ENCODE measurements at places on chromosomes 6 and 20.

DNA sequence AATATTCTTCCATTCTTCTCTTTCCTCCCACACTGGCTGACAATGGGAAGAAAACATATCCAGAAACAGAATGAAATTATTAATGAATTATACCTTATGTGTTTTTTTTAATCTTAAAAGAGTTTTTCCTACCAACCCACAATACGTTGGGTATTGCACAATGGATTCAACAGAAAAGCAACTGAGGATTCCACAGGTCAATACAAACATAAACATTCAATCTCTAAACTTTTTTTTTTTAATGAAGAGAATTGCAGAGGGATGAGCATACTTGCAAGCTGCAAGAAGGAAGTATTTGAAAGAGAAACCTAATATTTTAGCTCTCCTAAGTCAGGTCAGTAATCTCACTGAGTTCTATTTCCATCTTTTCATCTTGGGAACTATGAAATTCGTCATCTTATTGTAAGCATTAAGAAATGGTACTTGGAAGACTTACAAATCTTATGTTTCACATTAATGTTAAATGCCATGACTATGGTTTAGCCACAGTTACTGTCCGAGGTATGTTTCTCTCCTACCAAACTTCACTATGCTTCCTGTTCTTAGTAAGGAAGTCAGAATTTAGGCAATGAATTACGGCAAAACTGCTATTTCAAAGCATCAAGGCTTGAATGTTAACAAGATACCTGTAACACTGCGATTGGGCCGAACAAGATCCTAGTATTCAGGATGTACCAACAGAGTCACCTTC is 100.8 kb downstream of the HIVEP2 start:
- DNase-seq: no peak

DNA sequence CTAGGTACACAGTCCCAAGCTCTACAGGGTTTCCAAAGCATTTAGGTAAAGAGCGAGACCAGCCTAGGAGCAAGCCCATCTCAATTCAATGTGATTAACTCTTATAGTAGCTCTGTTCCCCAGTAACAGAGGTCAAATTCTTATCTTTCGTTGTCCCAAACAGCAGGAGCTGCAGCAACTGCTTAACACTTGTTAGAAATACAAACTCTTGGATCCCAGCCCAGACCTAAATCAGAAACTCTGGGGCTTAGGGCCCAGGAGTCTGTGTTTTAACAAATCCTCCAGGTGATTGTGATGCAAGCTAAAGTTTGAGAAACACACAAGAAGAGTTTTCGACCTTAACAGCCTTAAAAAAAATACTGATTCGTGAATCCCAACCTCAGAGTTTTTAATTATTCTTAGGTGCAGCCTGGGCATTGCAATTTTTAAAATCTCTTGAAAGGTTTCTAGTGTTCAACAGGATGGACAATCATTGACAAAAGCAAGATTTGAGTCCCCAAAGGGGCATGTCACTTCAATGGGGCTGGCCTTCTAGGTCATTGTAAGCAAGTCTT is 127.4 kb upstream of the HCRTR2 start:
- DNase-seq: no peak

- DNase-seq: no peak
Observed at GRCh38 chr20:3990716-3991115, 24.6 kb downstream of the RNF24 start.

DNA sequence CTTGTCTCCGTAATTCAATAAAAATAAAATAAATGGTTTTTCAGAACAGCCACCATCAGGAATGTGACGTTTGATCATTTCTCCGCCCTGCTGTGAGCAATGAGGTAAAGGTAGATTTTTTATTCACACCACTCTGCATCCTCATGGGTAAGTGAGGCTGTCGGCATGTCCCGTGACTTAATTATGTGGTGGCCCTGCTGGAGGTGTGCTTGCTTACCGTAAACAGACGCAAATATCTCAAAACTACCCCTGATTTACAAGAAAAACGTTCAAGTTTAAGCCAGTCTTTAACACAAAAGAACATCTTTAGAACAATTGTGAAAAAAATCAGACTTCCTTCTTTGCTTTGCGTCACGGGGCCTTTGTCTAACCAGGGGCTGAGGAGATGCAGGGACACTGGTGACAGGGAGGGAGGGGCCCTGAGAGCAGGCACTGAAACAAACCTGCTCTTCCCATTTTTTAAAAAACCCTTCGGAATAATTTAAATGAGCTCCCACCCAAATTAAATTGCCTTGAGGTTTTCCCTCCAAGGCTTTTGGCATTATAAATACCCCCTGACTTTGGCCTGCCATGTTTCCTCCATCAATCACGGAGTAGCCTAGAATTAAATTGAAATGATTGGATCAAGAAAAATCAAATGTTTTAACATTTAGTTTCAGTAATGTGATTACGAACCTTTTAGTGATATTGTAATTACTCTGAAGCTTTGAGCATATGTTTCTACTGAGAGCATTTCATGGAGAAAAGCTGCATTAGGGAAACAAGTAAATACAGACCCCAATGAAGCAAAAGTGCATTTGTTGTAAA is 13.4 kb downstream of the PRKN start:
- DNase-seq: no peak

- no peak for DNase-seq
Observed at GRCh38 chr20:22563062-22563965, 21.1 kb downstream of the FOXA2 start.

DNA sequence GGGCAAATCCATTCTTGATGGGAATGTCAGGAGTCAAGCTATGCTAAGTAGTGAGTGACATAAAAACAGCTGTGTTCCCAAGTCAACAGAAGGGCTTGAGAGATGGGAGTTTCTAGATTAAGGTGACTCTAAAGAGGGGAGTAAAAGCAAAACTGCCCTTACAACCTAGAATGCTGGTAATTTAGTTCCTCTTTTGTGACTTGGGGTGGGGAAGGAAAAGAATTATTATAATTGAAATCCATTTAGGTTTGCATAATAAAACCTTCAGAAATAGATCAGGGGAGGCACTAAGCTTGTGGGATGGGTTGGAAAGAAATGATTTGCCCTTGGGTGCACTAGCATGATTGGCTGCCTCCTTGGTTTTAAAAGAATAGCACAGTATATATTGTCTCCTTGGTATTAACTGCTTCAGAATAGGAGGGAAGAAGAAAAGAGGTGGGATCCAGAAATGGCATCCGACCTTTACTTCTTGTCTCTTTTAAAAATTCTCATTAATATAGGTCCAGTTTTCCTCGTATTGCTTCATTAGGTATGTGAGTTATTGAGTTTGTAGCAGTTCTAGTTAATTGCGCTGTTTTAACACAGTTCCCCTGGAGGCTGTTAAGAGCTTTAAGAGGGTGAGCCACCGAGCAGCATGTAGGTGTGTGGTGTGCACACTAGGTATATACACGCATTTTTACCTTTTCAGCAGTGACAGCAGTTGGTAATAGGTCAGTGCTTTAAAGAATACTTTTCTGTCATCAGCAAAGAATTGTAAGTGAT is 95.3 kb upstream of the VSTM2L start:
- no peak for DNase-seq

DNA sequence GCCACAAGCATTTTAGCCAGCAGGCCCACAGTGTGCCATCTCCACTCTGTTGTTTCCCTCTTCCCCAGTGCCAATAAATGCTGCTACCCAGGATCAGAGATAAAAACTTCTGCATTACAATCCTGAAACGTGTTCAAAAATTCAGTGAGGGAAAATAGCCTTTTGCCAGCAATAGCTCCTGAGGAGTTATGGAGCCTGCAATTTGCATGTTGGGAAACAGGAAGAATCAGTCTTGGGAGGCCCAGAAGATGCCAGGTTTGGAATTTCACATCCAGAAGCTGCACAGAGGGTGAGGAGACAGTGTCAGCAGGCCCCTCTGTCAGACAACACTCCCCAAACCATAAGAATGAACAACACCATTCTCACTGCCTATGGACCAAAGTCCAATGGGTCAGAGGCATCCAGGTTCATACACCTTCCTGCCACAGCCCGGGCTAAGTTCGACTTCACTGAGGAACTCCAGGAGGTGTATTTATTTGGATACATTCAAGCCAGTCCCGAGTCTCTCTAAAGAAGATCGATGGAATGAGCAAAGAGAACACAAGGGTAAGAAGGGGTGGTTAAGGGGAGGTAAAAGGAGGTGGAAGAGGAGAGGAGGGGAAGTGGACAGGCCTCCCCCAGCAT is 20.8 kb downstream of the RRBP1 start:
- no peak for DNase-seq

DNA sequence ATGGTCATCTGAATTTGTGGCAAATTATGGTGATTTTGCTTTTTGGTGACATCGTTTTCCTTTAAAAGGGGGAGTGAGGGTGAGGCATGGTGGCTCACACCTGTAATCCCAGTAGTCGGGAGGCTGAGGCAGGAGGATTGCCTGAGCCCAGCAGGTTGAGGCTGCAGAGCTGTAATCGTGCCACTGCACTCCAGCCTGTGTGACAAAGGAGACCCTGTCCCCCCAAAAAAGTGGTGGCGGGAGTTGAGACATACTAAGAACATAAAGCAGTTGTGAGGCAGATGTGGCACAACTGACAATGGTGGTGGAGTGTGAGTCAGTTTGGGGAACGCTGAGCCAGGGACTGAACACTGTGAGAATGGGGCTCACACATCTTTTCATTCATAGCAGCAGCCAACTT is 45.5 kb downstream of the ADNP start:
- DNase-seq: no peak

DNA sequence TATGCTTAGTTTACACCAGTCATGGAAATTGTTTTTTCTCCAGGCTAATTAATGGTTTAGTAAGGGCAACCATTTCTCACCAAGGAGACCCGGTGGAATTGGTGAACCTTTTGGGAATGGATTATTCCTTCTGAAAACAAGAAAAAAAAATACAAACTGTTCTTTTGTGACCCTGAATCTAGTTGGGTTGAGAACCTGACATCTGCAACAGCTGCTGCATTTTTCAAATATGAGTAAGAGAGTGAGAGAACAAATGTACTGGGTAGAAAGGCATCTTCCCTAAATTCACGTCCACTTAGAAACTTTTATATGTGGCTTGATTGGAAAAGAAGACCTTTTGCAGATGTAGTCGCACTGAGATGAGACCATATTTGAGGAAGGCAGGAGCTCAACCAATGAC is 553.4 kb upstream of the EPHA7 start:
- no peak for DNase-seq

- no peak for DNase-seq
Observed at GRCh38 chr20:41655962-41656618, 37.9 kb upstream of the CHD6 start.

- no peak for DNase-seq
Observed at GRCh38 chr6:162688751-162689345, 38.7 kb downstream of the PRKN start.

GRCh38 chr6:114342826-114343781 is at the start of gene HS3ST5:
TSS of gene HS3ST5 (minus strand) at chr6:114343023. CDS start at chr6:114062845, 280,178 bp downstream.
- no peak for DNase-seq

DNA sequence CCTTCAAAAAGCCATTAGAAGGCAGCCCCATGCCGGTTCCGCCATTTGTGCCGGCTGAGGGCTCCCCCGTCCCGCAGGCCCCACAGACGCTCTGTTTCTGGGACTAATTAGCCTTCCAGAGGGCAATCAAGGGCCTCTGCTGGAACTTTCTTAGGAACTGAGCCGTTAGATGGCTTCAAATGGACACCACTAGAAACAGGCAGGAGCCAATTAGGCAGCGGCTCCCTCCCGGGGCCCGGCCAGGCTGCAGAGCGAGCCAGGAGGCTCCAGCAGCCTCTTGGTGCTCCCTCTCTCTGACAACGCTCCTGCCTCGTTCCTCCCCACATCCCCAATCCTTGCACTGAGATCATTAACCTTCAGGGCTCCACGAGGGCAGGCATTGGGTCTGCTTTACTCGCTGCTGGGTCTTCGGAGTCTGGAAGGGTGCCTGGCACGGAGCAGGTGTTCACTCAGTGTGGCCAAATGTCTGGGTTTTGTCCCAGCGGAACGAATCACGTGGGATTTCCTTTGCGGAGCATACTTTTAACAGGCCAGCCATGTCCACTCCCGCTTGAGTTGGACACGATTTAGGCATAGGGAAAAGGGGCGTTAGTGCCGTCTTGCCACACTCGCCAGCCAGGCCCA is 98.3 kb downstream of the TMEM242 start:
- no peak for DNase-seq

- DNase-seq: no peak
Observed at GRCh38 chr6:492816-493414, 101.4 kb downstream of the IRF4 start.

DNA sequence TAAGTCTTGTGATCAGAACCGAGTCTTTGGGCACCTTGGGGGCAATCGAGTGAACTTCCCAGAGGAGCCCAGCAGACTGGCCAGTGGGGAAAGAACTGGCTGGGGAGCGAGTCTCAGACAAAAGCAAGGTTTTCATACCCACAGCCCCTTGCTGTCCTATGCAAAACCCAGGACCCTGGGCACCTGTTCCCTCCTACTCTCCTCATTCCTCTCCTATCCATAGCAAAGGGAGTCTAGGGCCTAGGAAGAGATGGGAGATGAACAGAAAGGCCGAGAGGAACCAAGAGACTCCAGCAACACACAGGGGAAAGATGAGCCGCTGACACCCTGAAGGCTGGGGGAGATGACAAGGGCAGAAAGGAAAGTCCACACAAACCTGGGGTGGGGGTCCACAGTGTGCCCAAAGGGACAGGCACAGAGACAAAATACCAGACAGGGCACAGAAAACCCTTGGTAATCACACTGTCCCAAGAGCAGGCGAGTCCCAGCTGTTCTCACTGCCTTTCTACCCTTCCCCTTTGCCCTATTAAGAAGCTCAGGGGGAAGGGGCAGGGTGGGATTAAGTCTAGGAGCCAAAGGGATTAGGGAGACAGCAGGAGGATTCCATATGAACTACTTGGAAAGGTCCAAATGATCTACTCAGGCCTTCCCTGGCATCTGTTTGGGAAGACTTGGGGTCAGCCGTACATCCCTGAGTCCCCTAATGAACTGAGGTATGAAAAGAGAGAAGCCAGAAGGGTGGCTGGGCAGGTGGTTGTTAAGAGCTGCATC is 6.5 kb downstream of the PPP1R18 start:
- no peak for DNase-seq

DNA sequence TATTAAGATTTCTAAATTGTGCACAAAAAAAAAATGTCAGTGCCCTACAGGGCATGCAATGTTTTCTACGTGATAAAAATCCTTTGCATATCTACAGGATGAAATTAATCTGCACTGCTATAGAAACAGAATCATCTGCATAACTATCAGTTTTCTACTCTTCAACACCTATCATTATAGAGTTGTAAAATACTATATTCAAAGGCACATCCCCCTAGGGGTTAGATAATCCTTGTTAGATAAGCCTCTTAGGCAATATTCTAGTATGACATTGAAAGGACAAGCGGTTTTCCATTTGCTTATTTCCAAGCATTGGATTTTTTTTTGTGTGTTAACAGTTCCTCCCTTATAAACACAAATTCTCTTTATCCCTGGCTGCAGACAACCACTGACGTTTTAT is 98.7 kb upstream of the LAMA2 start:
- DNase-seq: no peak

GRCh38 chr6:112304680-112305079 is 42.5 kb upstream of the RFPL4B start:
- no peak for DNase-seq

DNA sequence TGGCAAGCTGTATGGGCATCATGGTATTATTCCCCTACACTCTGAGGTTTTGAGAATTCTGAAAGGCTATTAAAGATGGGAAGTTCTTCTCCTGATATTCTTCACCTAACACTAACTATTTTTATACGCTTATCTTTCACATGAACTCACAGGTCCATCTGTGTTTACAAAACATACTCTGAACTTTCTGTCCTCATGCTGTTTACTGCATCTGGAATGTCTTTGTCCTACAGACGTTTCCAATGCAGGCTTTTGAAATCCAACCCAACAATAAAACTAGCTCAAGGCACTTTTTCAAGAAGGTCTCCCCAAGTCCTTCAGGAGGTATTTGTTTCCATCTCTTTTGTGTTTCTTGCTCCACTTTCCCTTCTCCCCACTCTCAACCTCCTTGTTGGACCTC is 60.5 kb upstream of the MLIP start:
- no peak for DNase-seq
